ENCODE measurements at places on chromosomes 6 and 20.
A peak's percentile ranks its signal among the peaks of the same experiment; 100 is the strongest.

GRCh38 chr20:7199861-7200260 lies 432.4 kb downstream of the BMP2 start:
- DNase-seq: no peak

DNA sequence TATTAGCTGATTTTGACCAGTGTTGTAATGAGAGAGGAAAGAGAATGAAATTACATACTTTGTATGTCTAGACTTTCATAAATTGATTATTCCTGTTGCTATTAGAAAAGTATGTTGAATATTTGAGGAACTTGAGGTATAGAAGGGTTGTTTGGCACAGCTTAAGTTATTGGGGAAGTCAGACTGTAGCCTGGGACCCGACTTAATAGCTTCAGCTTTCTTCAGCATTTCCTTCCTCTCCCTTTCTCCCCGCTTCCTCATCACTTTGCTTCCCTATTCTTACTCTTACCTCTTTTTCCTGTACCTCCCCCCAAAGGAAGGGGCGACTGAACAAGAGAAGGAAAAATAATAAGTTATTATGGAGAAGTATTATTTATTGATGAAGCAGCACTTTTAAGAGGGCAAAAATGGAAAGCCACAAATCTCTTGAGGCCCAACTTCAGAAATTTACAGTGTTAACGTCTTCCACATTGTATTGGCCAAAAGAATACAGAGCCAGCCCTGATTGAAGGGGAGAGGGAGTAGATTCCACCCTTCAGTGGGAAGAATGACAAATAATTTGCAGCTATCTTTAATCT lies 7.4 kb downstream of the SENP6 start:
- no peak for DNase-seq

DNA sequence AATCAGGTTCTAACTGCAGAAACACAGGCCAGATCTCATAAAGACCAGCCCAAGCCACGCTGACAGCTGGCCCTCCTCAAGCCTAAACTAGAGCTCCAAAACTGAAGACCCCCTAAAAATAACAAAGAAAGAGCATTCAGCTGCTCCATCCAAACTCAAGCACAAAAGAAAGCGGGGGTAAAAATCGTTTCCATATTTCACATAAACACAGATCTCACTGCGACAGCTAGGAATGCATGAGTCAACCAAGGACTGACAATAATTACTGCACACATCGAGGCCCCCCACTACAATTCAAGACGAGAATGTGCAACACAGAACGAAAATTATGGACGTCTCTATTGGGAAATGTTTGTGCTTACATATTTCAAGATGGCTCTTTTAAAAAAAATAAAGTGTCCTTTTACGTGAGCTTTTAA lies 31.1 kb downstream of the CNKSR3 start:
- no peak for DNase-seq

GRCh38 chr20:58714923-58715351 lies 22.3 kb downstream of the NPEPL1 start:
- DNase-seq: no peak

DNA sequence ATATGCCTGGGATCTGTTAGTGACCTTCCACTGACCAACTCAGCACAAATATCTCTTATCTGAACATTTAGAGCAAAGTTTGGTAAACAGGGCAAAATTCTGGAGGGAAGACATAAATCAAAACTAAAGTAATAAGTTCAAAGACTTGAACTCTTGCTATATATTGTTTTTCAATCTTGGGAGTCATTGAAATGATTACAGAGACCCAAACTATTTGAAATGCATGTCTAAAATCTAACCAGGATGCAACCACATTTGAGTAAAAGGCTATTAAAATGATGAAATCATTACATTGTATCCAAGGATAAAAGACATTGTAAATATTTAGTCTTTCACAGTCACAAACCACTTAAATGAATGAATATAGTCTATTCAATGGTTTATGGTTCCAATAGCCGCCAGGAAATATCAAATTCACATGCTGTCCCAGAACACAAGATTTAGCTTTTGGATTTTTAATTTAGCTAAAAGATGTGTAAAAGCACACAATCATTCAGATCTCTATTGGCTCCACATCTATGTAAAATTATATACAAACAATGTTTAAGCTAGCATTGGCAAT lies 256.6 kb upstream of the EPHA7 start:
- DNase-seq: no peak

GRCh38 chr6:116568111-116568510 lies 3.2 kb upstream of the RWDD1 start:
- no peak for DNase-seq

DNA sequence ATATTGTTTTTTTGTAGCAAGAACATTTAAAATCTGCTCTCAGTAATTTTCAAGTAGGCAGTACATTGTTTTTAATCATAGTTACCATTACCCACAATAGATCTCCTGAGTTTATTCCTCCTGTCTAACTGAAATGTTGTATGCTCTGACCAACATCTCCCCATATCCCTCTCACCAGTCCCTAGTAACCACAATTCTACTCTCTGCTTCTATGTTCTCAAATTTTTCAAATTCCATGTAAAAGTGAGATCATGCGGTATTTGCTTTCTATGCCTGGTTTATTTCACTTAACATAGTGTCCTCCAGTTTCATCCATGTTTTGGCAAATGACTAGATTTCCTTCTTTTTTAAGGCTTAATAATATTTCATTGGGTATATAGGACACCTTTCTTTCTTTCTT lies 300.5 kb downstream of the KCNQ5 start:
- no peak for DNase-seq

- no peak for DNase-seq
These were observed at the start of gene PHACTR1 for GRCh38 chr6:12716298-12716916. Gene PHACTR1 (plus strand): TSS chr6:12716767.

DNA sequence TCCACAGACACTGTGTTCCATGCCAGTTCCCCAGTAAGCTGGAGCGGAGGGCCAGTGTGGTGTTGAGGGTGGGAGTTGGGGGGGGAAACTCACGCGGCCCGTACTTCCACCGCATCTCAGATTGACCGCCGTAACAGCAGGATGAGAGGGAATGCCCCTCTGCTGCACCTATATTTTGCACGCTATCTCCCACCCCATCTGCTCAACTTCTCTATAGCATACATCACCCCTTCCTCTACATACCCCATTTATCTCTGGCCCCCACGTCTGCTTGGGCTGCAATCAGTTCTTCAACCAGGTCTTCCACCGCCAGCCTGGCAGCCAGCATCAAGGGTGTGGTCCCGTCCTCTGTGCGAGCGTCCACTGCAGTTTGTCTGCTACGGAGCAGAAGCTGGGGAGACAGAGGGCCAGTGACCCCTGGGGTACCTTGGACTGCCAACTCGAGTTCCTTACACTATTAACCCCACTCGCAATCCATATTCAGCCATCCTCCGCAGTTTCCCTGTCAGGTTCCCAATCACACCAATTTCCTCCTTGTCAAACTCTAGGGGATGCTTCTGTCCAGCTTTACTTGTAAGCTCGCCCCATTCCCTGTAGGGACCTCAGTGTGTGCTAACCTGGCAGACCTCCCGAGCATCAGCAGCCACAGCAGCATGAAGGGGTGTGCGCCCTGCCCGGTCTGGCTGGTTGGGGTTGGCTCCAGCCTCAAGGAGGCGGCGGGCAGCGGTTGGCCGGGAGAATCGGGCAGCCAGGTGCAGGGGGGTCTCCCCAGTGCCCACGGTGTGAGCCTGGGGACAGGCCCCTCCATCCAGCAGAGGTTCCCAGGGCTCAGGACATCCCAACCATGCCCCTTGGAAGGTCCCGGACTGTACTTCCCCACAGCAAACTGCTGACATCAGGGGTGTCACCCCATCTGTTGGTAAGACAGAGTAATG lies 4.5 kb upstream of the GPSM3 start:
- DNase-seq: peak; percentile 46

DNA sequence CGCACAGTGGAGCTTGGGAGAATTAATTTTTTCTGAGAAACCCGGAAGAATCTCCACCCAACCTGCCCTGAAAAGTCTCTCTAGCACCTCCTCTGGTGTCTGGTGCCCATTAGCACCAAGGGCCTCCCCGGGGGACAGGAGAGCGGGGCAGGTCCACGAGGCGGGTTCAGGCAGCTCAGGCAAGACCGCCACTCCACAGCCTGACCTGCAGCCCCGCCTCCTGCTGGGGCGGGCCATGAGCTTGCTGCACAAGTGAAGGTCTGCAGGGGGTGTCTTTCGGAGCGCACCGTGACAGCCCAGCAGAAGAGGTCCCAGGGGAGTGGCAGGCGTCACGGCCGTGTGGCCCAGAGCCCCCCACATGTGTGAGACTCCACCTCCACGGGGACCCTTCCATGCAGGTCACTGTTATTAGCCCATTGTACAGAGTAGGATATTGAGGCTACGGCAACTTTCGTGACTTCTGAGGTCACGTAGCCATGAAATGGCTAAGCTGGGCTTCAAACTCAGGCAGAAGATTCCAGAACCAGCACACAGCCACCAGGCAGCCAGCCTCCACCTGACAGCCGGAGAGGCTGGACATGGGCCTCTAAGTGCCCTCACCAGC lies 63.9 kb upstream of the SLCO4A1 start:
- DNase-seq: no peak

DNA sequence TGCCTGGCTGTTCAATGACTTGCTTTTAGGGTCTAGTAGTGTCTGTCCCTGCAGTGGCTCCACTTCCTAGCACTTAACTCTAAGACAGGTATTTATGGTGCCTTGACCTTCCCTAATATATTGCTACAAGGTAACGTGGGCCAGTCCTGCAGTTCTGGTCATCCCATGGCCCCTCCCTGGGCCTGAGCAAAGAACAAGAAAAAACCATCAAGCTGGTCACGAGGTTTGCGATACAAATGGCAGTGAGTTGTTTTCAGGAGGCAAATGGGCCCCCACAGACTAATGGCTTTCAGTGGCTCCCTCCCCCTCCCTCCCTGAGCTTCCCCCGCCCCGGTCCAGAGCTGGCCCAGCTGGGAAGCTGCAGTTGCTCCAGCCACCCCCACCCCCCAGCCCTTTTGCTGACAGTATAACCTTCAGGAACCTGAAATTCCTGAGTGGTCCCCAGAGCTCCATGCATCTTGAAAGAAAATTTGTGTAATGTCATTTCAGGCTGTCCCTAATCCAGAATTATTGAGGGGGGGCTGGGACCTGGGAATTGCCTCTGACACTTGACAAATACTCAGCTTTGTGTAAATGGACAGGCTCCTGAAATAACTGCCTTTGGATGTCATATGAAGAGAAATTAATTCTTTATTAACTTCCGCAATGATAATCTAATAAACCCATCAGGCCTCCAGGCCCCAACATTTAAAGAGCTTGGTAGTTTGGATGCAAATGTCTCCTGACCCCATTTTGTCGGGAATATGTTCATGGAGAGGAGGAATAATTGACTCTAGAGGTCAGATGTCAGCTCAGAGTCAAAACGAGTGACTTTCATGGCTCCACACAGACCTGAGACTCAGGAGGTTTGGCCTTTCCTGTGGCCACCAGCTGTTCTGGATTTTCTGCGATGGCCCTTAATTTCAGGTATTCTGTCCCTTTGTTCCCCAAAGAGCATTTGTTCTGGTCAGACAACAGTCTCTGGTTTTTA lies 153.2 kb upstream of the TOP1 start:
- no peak for DNase-seq

DNA sequence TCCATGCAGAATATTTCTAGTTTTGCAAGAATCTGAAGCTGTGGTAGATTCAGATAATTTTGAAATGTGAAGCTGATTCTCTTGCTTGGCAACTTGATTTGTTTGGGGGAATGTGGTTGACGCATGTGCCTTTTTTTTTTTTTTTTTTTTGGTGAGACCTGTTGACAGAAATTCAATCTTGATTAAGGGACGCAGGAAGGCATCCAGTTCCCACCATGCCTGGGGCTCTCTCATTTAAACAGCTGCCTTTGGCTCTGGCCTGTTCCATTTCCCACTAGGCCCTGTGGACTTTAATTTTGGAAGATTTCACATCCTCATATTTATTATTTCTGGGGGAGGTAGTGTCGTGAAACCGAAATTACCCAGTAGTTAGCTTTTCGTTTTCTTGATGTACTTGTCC lies 8.6 kb downstream of the TPX2 start:
- DNase-seq: no peak

DNA sequence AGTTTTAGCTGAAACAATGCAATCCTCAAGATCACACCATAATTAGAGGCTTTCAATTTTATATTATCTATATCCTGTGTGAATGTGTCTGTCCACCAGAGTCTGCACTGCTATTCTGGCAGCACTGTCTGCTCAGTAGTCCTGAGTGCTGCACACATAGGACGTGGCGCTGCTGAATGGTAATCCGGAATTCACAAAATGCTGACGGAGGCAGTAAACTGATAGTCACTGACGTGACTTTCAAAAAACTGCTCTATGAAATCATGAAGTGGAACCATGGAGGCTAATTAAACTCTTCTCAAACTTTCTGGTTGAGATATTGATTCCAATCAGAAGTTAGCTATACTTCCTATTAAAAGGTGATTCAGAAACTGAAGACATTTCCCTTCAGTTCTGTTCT lies 190.8 kb upstream of the NOX3 start:
- DNase-seq: no peak

GRCh38 chr20:13028001-13028400 lies 19.2 kb downstream of the SPTLC3 start:
- no peak for DNase-seq

DNA sequence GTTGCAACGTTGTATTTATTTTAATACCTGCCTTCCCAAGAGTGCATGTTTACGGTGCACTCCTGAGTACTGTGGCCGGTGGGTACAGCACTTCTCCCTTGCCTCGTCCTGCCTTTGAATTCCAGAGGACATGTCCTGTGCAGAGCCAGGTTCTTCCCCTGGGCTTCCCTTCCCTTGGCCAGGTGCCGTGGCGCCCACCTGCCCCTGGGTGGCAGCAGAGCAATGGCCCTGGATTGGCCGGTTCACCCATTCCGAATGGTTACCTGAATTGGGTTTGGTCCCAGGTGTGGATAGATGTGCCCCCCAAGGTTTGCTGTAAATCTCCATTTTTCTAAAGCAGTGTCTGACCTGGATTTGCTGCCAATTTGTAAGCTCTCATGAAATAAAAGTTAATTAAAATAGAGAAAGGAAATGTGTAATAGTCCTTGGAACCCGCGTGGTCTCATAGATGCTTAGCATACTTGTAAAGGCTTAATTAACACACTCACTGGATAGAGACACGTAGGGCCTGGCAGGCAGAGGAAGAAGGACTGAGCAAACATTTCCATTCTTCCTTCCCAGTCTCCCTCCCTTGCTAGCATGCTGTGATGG lies 40.6 kb downstream of the DTD1 start:
- no peak for DNase-seq

DNA sequence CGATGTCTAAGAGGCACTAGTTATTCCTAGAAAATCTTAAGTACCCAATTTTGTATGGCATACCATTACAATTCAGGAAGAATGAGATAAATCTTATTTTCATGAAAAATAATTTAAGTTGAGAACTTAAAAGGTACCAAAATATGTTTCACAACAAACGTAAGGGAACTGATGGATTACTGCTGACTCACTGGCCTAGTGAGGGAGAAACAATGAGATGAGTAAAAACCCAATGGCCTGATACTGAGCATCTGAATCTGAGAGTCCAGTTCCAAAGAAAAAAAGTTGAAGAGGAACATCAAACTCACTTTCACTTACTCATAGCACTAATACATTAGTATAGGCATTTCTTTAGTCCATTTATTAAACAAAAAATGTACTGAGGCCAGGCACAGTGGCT lies 56.0 kb downstream of the MDN1 start:
- DNase-seq: no peak

DNA sequence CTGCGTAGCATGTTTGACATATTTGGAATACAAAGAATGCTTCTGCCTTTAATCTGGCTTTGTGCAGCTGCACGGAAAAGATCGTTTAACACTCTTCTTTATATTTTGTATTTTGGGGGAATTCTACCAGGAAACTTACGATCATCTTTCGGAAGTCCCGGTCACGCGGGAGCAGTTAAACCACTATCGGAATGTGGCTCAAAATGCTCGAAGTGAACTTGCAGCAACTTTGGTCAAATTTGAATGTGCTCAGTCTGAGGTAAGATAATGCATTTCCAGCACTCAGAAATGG lies 42.3 kb downstream of the CCDC170 start:
- no peak for DNase-seq
